Testis (tissue), 5 donors: ENCODE measurements at places on chromosomes 5 and 9.

DNA sequence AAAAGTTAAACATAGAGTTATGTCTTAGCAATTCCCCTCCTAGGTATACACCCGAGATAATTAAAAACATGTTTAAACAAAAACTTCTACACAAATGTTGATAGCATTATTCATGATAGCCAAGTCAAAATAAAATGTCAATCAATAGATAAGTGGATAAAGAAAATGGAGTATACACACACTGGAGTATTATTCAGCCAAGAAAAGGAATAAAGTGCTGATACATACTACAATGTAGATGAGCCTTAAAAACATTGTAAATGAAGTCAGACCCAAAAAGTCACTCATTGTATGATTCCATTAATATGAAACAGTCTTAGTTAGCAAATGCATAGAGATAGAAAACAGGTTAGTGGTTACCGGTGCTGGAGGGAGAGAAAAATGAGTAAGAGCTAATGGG lies 34.3 kb upstream of the SHB start:
- H3K36me3 ChIP-seq: no peaks in the 10 kb centered on the region
- no peaks in the 10 kb centered on the region for H3K27me3 ChIP-seq
- DNase-seq: no peak
- no peaks in the 10 kb centered on the region for H3K4me1 ChIP-seq
- H3K27ac ChIP-seq: no peak overlapping the region

- DNase-seq: no peak
- no peak overlapping the region for H3K27ac ChIP-seq
- H3K4me1 ChIP-seq: no peaks in the 10 kb centered on the region
These were observed 25.5 kb upstream of the CEP120 start for GRCh38 chr5:123448743-123449142.

DNA sequence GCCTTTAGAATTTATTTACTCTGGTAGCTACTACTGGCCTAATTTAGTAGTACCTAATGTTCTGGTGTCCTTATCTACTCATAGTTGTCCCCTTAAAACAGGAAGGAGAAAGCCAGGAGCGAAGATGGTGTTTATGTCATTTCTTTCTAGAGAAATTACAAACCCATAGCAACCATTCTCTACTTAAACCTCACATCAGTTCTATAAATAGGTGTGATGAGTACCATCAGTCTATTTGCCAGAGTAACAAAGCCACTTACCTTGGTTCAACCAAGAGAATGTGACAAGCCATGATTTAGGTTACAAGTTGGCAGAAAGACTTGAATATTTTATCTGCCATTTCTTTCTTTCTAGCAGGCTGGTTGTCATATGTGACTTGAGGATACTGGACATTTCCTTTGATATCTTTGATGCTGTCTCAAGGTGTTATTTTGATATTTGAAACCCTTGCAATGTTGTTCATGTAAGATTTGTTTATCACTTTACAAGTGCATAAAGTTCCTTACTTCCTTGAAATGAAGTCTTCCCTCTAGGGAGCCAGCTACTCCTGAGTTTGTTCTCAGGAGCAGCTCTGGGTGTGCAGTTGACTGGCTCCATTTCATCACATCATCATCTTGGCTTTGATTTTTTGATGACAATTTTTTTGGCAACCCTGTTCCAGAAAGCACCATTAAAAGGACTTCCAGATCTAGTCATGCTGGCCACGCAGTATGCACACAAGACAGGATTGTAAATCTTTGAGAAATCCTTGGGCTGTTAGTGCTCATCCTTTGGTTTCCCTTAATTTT lies 286.8 kb downstream of the ARHGAP26 start:
- no peak overlapping the region for H3K27ac ChIP-seq
- H3K36me3 ChIP-seq: no peaks in the 10 kb centered on the region
- H3K4me3 ChIP-seq: no peak overlapping the region
- peaks cover 36% of the 10 kb centered on the region for H3K4me1 ChIP-seq
- H3K27me3 ChIP-seq: no peaks in the 10 kb centered on the region

DNA sequence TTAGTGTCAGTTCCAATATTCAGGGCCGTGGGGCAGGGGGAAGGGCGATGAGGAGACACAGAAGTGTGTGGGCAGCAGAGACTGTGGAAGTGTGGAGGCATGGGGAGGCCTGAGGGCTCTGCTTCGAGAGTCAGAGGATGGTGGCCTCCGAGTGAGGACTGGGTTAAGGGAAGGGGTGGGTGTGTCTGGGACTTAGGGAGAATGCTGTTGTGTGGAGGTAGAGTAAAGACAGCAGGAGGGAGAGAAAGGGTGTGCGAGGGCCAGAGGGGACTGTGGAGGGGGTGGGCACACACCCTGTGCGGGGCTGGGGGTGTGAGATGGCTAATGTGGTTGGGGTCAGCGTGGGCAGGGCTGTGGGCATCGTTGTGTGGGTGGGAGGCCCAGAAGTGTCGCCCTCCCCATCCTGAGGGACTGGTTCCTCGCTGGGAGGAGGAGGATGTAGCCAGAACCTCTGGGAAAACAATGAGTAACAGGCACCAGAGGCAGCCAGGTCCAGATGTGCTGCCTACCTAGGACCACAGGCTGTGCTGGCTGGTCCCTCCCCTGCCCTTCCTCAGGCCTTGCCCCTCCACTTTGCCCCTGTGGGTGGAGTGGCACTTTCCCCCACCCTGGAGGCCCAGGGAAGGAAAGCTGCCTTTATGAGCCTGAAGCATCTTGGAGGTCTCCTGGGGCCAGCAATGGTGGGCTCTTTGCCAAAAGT lies 4.2 kb downstream of the USP20 start:
- peaks cover 13% of the 10 kb centered on the region for H3K4me1 ChIP-seq
- H3K27me3 ChIP-seq: no peaks in the 10 kb centered on the region
- DNase-seq: no peak
- no peak overlapping the region for H3K4me3 ChIP-seq
- H3K36me3 ChIP-seq: no peaks in the 10 kb centered on the region
- no peak overlapping the region for H3K27ac ChIP-seq

GRCh38 chr5:55694152-55694830 lies 17.8 kb downstream of the SLC38A9 start:
- H3K27ac ChIP-seq: no peak overlapping the region
- H3K36me3 ChIP-seq: no peaks in the 10 kb centered on the region
- H3K4me3 ChIP-seq: no peak overlapping the region
- DNase-seq: no peak

- H3K27ac ChIP-seq: no peak overlapping the region
- H3K27me3 ChIP-seq: no peaks in the 10 kb centered on the region
- no peaks in the 10 kb centered on the region for H3K36me3 ChIP-seq
- H3K4me1 ChIP-seq: no peaks in the 10 kb centered on the region
- no peak overlapping the region for H3K4me3 ChIP-seq
These were observed 44.4 kb upstream of the RASGRF2 start for GRCh38 chr5:80915716-80916115.

GRCh38 chr9:131651160-131651559 lies 88.7 kb downstream of the RAPGEF1 start:
- H3K27me3 ChIP-seq: no peaks in the 10 kb centered on the region
- no peak overlapping the region for H3K4me3 ChIP-seq
- no peaks in the 10 kb centered on the region for H3K36me3 ChIP-seq
- H3K27ac ChIP-seq: peak overlapping the region; percentile 6
- peaks cover 12% of the 10 kb centered on the region for H3K4me1 ChIP-seq
- no peak for DNase-seq

- no peaks in the 10 kb centered on the region for H3K27me3 ChIP-seq
- no peak overlapping the region for H3K4me3 ChIP-seq
- peaks cover 16% of the 10 kb centered on the region for H3K4me1 ChIP-seq
- H3K27ac ChIP-seq: no peak overlapping the region
- no peak for DNase-seq
- H3K36me3 ChIP-seq: no peaks in the 10 kb centered on the region
These were observed 1.6 kb upstream of the LMAN2 start for GRCh38 chr5:177353093-177353492.

DNA sequence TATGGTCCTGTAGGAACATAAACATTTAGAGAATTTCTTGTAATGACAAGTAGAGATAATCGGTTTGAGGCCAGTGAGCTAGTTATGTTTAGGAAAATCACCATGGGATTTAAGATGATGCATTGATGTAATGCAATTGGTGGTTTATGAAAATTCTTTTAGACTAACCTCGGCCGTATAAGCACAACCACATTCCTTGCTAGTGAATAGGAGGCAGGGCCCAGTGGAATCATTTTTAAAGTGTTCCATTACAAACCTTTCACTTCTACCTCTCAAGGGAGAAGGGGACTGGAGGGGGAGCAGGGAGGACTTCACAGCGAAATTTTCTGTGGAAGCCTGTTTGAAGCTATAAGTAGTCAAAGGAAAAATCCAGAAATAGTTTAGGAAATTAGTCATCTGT lies 71.8 kb upstream of the NFIL3 start:
- H3K36me3 ChIP-seq: no peaks in the 10 kb centered on the region
- DNase-seq: no peak
- no peaks in the 10 kb centered on the region for H3K4me1 ChIP-seq
- H3K27me3 ChIP-seq: no peaks in the 10 kb centered on the region
- H3K27ac ChIP-seq: no peak overlapping the region

DNA sequence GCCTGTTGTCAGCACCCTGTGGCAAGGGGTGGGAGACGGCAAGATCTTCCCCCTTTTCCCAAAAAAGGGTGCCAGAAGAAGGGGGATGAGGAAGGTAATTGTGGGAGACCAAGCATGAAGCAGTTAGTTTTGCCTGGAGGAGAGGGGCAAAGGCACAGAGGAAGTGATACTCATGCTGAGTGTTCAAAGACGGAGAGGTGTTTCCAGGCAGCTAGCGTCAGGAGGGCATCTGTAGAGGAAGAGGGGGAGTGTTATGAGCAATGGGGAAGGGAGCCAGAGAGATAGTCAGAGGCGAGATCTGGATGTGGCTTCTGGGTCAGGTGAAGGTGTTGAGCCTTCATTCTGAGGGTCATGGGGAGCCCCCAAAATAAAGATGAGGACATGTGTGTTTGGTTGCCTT lies 26.9 kb upstream of the ADAM19 start:
- no peak overlapping the region for H3K4me3 ChIP-seq
- H3K36me3 ChIP-seq: no peaks in the 10 kb centered on the region
- H3K27ac ChIP-seq: no peak overlapping the region
- no peaks in the 10 kb centered on the region for H3K4me1 ChIP-seq
- no peak for DNase-seq

GRCh38 chr5:157371655-157372471 lies 88.2 kb upstream of the NIPAL4 start:
- no peak overlapping the region for H3K4me3 ChIP-seq
- no peaks in the 10 kb centered on the region for H3K27me3 ChIP-seq
- peaks cover 3% of the 10 kb centered on the region for H3K4me1 ChIP-seq
- H3K27ac ChIP-seq: no peak overlapping the region
- DNase-seq: no peak

GRCh38 chr5:133967698-133968203 lies 674 bp downstream of the C5orf15 start:
- peak overlapping the region; percentile 98 for H3K4me3 ChIP-seq
- H3K27ac ChIP-seq: peak overlapping the region; percentile 91
- no peaks in the 10 kb centered on the region for H3K36me3 ChIP-seq
- H3K27me3 ChIP-seq: no peaks in the 10 kb centered on the region
- no peaks in the 10 kb centered on the region for H3K4me1 ChIP-seq

- no peaks in the 10 kb centered on the region for H3K36me3 ChIP-seq
- H3K27me3 ChIP-seq: no peaks in the 10 kb centered on the region
- H3K27ac ChIP-seq: no peak overlapping the region
- DNase-seq: no peak
These were observed 92.0 kb downstream of the PHF2 start for GRCh38 chr9:93668261-93668871.

DNA sequence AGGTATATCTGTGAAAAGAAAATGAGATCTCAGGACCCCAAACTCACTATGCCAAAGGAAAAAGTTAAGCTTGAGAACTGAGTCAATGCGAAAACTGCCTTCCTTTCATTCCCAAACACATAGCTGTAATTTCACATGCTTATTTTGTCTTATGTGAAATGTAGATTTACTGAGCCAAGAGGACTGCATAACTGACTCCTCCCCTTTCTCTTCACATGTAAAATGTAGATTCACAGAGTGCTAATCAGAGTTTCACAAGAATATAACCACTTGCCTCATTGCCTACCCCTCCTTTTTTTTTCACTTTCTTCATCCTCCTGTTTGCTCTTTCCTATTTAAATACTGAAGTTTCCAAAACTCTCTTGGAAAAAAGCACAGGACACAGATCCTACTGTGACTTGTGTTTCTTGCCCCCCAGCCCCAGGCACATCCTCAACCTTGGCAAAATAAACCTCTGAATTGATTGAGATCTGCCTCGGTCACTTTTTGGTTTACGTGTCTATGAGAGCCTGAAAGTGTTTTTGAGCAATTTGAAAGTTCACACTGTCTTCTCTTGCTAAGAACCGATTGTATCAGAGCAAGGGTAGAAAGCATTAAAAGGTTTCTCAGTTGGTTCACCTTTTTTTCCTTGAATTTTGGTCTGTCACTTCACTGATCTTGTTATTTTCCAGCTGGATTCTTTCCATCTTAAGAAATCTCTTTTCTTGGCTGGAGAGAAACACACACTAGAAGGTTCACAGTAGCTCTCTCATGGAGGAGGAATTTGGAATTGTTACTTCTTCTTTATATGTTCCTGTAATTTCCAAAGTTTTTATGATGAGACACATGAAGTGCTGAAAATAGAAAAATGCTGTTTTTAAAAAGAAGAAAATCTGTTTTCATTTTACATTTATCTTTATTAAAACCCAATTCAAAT lies 44.8 kb upstream of the SNAPC3 start:
- H3K4me3 ChIP-seq: no peak overlapping the region
- H3K36me3 ChIP-seq: no peaks in the 10 kb centered on the region
- H3K27ac ChIP-seq: no peak overlapping the region
- DNase-seq: no peak
- no peaks in the 10 kb centered on the region for H3K27me3 ChIP-seq
- peaks cover 6% of the 10 kb centered on the region for H3K4me1 ChIP-seq

DNA sequence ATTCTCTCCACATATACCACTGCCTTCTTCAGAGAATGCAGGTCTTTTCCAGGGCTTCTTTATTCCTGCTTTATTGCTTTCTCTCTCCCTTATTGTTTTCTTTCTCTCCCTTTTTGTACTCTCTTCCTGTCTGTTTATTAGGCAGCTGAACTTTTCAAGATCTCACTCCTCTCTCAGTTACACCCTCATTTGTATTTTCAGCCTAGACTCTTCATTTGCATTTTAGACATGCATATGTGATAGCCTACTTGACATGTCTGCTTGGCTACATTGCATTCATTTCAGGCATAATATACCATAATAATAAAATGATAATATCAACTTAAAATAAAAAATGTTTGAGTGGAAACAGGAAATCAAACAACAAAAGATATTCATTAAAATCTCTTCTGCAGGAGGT lies 377.9 kb upstream of the TNC start:
- H3K4me3 ChIP-seq: no peak overlapping the region
- DNase-seq: no peak
- H3K4me1 ChIP-seq: no peaks in the 10 kb centered on the region
- H3K27me3 ChIP-seq: no peaks in the 10 kb centered on the region
- no peak overlapping the region for H3K27ac ChIP-seq

DNA sequence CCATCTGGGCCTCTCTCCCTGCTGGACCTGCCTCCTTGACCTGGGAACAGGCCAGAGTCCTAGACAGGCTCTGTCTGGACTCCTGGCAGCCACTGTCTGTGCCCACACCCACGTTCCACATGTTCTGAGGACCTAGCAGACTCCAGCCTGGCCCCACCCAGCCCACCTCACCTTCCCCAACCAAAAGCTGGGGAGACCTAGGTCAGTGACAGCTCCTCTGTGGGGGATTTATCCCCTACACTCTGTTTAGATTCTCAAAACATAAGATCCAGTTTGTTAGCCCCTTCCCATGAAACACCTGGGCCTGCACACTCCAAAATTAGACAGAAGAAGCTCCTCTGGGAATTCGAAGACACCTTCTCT lies 59.8 kb upstream of the ADAMTS2 start:
- H3K36me3 ChIP-seq: no peaks in the 10 kb centered on the region
- H3K4me3 ChIP-seq: no peak overlapping the region
- peaks cover 14% of the 10 kb centered on the region for H3K4me1 ChIP-seq
- no peak for DNase-seq
- H3K27me3 ChIP-seq: no peaks in the 10 kb centered on the region
- no peak overlapping the region for H3K27ac ChIP-seq
